ENCODE measurements at places on chromosomes 3 and 15.

- no peak for DNase-seq
These were observed 363.4 kb upstream of the RARB start for GRCh38 chr3:25064681-25065080.

- DNase-seq, result no peak
These were observed 112.7 kb downstream of the PROS1 start for GRCh38 chr3:93861017-93861416.

DNA sequence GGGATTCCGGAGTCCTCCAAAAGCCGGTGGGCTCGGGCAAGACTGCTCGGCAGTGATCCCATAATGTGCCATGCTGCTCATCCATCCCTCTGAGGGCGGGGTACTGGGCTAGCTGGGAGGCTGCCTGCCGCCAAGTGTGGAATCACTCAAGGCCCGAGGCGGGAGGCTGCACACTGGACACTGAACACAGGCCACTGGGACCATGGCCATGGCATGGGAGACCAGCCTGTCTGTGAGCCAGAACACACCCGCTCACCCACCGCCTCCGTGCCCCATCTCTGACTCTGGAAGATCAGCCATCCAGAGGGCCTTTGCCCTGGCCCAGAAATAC is 1.4 kb downstream of the C3orf22 start:
- no peak for DNase-seq

GRCh38 chr3:161274691-161275298 is 53.7 kb downstream of the NMD3 start:
- peak; percentile 54 for DNase-seq
